ENCODE measurements at places on chromosomes 16 and 17. TPM values are rescaled to one million over a fixed set of nuclear protein-coding genes. Genes with fewer than 3 reads are reported as not detected.

ENPP7 gene
- 0.31 TPM for total RNA-seq

PPM1E gene
- 1.3 TPM for total RNA-seq

DNAH9 gene
- 35.3 TPM for total RNA-seq

ANKFN1 gene
- 8.5 TPM for total RNA-seq

TMC8 gene
- total RNA-seq = 15.5 TPM

TBC1D3H gene
- not detected for total RNA-seq

ACSM2A gene
- not detected for total RNA-seq

BRIP1 gene
- 4.3 TPM for total RNA-seq

KCNH4 gene
- 0.11 TPM for total RNA-seq

DNA sequence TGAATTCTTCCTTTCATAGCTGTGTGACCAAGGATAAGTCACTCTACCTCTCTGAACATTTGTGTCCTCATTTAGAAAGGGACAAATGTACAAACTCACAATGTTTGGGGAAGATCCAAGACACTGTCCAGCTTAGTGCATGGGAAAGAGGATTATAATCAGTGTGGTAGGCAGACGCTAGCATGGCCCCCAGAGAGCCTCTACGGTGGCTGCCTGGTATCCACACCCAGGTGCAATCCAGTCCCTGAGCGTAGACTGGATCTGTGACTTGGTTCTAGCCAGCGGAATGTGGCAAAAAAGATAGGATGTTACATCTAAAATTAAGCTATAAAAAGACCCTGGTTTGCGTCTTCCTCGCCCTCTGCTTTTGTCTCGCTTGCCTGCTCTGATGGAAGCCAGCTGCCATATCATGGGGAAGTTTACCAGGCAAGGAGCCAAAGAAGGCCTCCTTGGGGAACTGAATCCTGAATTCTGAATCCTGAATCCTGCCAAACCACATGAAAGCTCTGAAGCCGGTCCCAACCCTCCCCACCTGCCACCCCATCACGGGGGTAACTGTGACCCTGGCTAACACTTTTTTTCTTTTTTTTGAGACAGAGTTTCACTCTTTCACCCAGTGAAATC lies 51.7 kb downstream of the PLXDC1 start:
- DNase-seq = peak; percentile 92
- H3K27me3 ChIP-seq = no peaks in the 10 kb centered on the region
- H3K27ac ChIP-seq = no peak overlapping the region
- no peak overlapping the region for H3K4me3 ChIP-seq
- no peaks in the 10 kb centered on the region for H3K36me3 ChIP-seq
- H3K4me1 ChIP-seq = peaks cover 16% of the 10 kb centered on the region

- H3K27me3 ChIP-seq = no peaks in the 10 kb centered on the region
- no peaks in the 10 kb centered on the region for H3K36me3 ChIP-seq
- no peak overlapping the region for H3K4me3 ChIP-seq
- peak; percentile 74 for DNase-seq
- H3K27ac ChIP-seq = no peak overlapping the region
- peaks cover 5% of the 10 kb centered on the region for H3K4me1 ChIP-seq
Measured at GRCh38 chr17:64739316-64740058, 77.4 kb upstream of the SMURF2 start.

DNA sequence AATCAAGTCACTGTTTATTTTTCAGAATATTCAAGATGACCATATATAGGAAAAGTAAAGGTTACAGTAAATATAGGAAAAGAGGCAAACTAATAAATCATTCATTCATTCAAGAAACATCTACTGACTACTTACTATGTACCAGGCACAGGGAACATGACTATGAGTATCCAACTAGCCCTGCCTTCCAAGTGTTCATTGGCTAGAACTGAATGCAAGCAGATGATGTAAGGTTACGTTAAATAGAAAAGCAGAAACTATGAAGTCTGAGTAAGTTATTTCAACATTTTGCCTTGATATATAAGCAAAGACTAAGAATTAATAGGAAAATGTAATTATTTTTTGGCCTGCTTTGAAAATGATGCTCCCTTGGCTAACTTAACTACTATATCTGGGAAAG lies 36.7 kb downstream of the SPAG9 start:
- no peaks in the 10 kb centered on the region for H3K27me3 ChIP-seq
- H3K27ac ChIP-seq = no peak overlapping the region
- H3K36me3 ChIP-seq = peaks cover 3% of the 10 kb centered on the region
- H3K4me1 ChIP-seq = no peaks in the 10 kb centered on the region
- H3K4me3 ChIP-seq = no peak overlapping the region

DNA sequence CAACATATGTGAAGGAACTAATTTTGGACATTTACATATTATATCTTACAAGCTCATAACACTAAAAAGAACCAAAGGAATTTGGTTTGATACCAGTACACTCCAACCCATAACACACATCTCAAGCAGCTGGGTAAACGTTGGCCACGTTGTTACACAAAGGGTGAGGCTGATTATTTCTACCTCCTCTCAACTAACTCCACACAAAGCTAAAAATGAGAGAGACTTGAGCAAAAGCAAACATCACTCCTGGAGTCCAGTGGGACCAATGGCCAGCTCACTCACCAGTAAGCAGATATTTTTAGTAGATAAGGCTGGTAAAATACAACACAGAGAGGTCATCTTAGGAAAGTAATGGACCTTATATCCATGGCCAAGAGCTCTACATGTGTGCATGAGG lies 207.6 kb downstream of the MRTFB start:
- no peak overlapping the region for H3K4me3 ChIP-seq
- H3K36me3 ChIP-seq = no peaks in the 10 kb centered on the region
- no peaks in the 10 kb centered on the region for H3K4me1 ChIP-seq
- H3K27ac ChIP-seq = no peak overlapping the region
- no peaks in the 10 kb centered on the region for H3K27me3 ChIP-seq
- peak; percentile 11 for DNase-seq

- no peaks in the 10 kb centered on the region for H3K27me3 ChIP-seq
- peaks cover 11% of the 10 kb centered on the region for H3K4me1 ChIP-seq
- no peak overlapping the region for H3K4me3 ChIP-seq
- H3K27ac ChIP-seq = no peak overlapping the region
- DNase-seq = no peak
Measured at GRCh38 chr16:88928405-88929090, 48.5 kb downstream of the CBFA2T3 start.

DNA sequence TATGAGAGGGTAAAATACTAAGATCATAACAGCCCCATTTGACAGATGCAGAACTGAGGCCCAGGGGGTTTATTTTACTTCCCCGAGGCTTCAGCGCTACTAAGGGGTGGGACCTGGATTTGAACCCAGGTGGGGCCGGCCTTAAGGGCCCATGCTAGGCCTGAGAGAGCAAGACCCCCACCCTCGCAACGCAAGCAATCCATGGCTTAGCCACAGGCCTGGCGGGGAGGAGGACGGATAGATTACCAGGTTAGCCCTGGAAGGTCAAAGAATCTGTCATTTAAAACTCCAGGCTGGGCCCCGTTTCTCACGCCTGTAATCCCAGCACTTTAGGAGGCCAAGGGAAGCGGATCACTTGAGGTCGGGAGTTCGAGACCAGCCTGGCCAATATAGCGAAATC lies 1.9 kb upstream of the CDH3 start:
- H3K4me3 ChIP-seq = no peak overlapping the region
- H3K36me3 ChIP-seq = no peaks in the 10 kb centered on the region
- DNase-seq = no peak
- peaks cover 44% of the 10 kb centered on the region for H3K27me3 ChIP-seq
- H3K27ac ChIP-seq = no peak overlapping the region
- peaks cover 18% of the 10 kb centered on the region for H3K4me1 ChIP-seq

GRCh38 chr17:6532441-6532885 lies 23.9 kb downstream of the PITPNM3 start:
- no peaks in the 10 kb centered on the region for H3K27me3 ChIP-seq
- DNase-seq = no peak
- no peak overlapping the region for H3K27ac ChIP-seq
- no peaks in the 10 kb centered on the region for H3K4me1 ChIP-seq
- peaks cover 2% of the 10 kb centered on the region for H3K36me3 ChIP-seq
- no peak overlapping the region for H3K4me3 ChIP-seq

GRCh38 chr16:53090591-53091411 lies 36.0 kb downstream of the CHD9 start:
- H3K27me3 ChIP-seq = no peaks in the 10 kb centered on the region
- H3K36me3 ChIP-seq = no peaks in the 10 kb centered on the region
- DNase-seq = peak; percentile 92
- H3K4me1 ChIP-seq = peaks cover 39% of the 10 kb centered on the region
- H3K4me3 ChIP-seq = no peak overlapping the region
- H3K27ac ChIP-seq = peak overlapping the region; percentile 84

DNA sequence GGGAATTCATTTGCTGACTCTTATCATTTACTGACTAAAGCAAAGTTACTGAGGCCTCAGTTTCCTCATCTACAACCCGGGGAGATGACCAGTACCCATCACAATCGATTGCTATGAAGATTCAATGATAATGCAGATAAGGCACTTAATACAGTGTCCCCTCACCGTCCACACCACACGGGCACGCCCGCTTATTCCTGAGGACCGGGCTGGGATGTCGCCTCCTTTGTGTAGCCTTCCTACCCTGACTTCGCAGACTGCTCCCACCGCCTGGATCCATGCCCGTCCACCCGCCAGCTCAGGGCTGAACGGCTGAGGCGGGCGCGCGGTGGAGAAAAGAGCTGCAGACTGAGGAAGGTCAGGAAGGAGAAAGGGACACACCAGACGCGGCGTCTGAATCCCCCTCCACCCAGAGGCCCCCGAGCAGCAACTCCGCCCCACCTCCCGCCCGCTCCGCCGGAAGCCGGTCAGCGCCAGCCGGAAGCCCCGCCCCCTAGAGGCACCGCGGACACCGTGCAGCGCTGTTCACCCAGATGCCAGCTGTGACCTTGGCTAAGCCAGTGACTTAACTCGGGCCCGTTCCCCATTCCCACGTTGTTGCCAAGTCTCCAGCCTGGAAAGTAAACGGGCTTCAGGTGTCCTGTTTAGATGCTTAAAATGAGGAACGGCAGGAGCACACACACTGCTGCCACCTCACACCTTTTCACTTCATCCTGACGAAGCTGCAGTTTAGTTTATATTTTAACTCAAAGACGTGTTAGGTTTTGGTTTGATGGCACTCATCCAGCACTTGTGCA lies at the start of gene KRABD2:
KRABD2 (minus strand) TSS at position 434 of the 797 bp plus-strand sequence.
- peak within 1 kb of the TSS; percentile 90 for H3K27ac ChIP-seq
- H3K27me3 ChIP-seq = no peaks in the 10 kb centered on the region
- H3K4me3 ChIP-seq = peak within 1 kb of the TSS; percentile 66

DNA sequence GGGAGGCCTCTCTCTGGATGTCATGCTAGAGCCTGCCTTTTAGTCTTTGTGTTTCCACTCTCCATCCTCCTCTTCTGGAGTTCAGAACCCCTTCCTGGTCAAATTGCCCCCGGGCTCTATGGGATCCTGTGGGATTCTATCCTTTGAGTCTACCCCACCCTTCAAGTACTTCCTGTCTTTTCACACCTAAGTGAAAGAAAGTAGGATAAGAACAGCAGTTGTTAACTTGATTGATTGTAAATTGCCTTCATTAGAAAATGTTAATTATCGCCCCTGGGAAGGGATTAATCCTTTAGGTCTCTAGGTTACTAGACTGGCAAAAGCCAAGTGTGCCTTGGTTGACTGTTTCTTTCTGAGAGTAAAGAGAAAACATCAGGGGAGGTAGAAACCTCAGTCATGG lies 30.1 kb downstream of the PRKCB start:
- H3K4me1 ChIP-seq = no peaks in the 10 kb centered on the region
- H3K36me3 ChIP-seq = no peaks in the 10 kb centered on the region
- H3K27ac ChIP-seq = no peak overlapping the region
- no peaks in the 10 kb centered on the region for H3K27me3 ChIP-seq

- H3K27me3 ChIP-seq = peaks cover 6% of the 10 kb centered on the region
- no peak overlapping the region for H3K4me3 ChIP-seq
- H3K27ac ChIP-seq = no peak overlapping the region
- H3K4me1 ChIP-seq = no peaks in the 10 kb centered on the region
- H3K36me3 ChIP-seq = no peaks in the 10 kb centered on the region
- no peak for DNase-seq
Measured at GRCh38 chr16:83258366-83258928, 549.3 kb upstream of the HSBP1 start.

DNA sequence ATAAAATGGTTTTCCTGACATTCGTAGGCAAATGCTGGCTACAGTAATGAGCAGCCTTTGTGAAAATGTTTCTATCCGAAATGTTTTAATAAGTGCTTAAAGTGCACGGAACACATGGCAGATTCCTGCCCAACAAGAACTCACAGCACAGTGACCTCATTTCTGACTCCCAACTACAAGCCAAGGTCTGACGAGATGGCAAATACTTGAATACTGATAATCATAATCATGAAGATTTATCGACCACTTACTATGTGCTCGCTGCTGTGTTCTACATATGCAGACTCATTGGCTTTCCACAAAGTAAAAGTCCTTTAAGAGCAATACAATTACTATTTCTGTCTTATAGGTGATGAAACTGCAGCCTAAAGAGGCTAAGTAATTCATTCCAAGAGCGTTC lies 238.1 kb upstream of the CDH5 start:
- H3K36me3 ChIP-seq = peaks cover 5% of the 10 kb centered on the region
- H3K4me1 ChIP-seq = peaks cover 29% of the 10 kb centered on the region
- no peak for DNase-seq
- H3K27me3 ChIP-seq = no peaks in the 10 kb centered on the region
- H3K27ac ChIP-seq = no peak overlapping the region

GRCh38 chr17:83186751-83187421 lies 107.5 kb downstream of the METRNL start:
- H3K36me3 ChIP-seq = no peaks in the 10 kb centered on the region
- no peak overlapping the region for H3K27ac ChIP-seq
- H3K4me3 ChIP-seq = no peak overlapping the region
- no peak for DNase-seq
- H3K27me3 ChIP-seq = no peaks in the 10 kb centered on the region

DNA sequence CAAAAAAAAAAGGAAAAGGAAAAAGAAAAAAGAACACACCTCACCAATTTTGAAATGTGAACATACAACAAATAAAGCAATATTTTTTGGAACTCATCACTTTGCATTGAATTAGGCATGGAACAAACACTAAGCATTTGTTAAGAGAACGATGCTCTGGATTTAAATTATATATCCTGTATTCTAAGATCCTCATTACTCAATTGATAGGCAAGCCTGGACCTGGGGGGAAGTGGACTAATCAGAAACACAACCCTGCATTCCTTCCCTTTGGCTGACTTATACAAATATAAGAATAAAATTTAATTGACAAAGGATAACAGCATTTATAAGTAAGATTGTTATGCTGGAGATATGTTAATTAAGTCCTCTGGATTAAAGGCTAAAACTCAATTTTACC lies 2.2 kb downstream of the GJC1 start:
- no peaks in the 10 kb centered on the region for H3K36me3 ChIP-seq
- no peak for DNase-seq
- peaks cover 4% of the 10 kb centered on the region for H3K4me1 ChIP-seq
- no peak overlapping the region for H3K4me3 ChIP-seq
- no peaks in the 10 kb centered on the region for H3K27me3 ChIP-seq
